A549 treated with CpdA at 1 μM for 4 hours (cell line): ENCODE measurements at places on chromosomes 3 and 15. TPM values are rescaled to one million over a fixed set of nuclear protein-coding genes. Genes with fewer than 3 reads are reported as not detected.

The SAXO2 gene
- total RNA-seq = 1.6 to 3.6 TPM (median 3.1 TPM) in 5 replicates

The EHHADH gene
- total RNA-seq = 2.2 to 7.1 TPM (median 2.4 TPM) in 5 replicates

The SLC24A5 gene
- not detected in 5 replicates for total RNA-seq

The SKOR1 gene
- total RNA-seq = 0.03 TPM in 2 of 5 replicates, not detected in the others

The DIPK2A gene
- 6.6 to 7.8 TPM (median 7.1 TPM) in 5 replicates for total RNA-seq
